ENCODE measurements at places on chromosomes 5 and 9. TPM values are rescaled to one million over a fixed set of nuclear protein-coding genes. Genes with fewer than 3 reads are reported as not detected.

DNA sequence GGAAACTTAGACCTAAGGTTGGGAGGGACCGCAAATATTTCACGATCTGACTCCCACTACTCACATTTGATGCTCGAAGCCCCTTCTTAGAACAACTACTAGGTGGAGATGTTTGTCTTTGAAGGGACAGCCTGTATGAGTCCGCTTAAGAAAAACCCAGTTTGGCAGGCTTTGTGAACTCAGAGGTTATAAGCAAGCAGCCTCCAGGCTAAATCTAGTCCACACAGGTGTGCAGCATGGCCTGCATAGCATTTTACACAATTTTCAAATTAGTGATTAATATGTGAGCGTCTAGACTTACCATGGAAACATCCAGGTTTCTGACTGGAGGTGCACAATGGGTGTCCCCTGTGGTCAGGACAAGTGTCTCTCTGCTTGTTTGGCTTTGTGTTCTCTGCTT lies 127.1 kb downstream of the KIF4B start:
- no peak for DNase-seq

DNA sequence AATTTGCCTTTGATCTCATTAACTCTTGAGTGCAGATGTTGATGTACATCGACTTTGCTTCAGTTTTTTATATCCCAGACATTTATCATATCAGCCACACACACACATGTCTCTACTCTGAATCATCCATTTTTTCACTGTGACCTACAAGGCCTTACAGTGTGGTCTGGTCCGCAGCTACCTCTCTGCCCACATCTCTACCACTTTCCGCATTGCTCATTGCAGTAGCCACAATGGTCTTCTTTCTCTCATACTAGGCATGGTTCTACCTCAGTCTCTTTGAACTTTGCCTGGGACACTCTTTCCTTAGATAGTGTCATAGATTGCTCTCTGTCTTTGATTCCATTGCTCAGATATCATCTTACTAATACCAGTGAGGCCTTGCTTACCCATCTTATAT lies 87.9 kb upstream of the FSD1L start:
- DNase-seq, result no peak

DNA sequence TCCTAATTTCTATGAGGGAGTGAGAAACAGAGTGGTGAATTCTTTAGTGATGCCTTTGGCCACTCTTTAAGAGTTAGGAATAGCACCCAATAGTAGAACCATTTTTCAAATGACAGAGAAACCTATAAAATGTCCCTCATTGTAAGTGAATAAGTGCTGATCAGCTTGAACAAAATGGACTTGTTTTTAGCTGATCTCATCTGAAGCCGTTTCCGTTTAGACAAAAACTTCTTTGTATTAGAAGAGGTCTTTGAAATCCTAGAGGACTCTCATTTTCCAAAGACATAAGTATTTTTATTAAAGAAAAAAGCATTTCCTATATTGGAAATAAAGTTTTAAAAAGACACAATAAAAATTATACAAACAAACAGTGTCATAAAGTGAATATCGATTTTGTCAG lies 273.9 kb downstream of the ARHGEF28 start:
- no peak for DNase-seq

GRCh38 chr5:57128325-57128724 lies 45.5 kb upstream of the GPBP1 start:
- DNase-seq, result no peak

GRCh38 chr9:71592400-71592799 lies 175.9 kb downstream of the CEMIP2 start:
- no peak for DNase-seq

DNA sequence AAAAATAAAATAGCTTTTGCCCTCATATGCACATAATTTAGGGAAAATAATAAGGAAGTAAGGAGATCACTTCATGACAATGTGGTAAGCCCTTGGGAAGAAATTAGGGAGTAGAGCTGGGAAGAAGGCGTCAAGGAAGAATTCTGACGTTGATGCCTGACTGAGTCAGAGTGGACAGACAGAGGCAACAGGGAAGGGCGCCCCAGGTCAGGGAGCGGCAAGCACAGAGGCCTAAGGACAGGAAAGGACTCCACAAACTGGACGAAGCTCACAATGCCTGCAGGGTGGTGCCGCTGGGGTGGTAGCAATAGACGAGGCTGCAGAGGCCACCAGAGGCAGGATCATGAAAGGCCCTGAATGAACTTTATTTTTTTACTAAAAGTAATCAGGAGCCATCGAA lies 7.6 kb downstream of the DRD1 start:
- DNase-seq, result no peak

GRCh38 chr5:169431386-169431785 lies 130.4 kb upstream of the SLIT3 start:
- DNase-seq, result peak; percentile 73

DNA sequence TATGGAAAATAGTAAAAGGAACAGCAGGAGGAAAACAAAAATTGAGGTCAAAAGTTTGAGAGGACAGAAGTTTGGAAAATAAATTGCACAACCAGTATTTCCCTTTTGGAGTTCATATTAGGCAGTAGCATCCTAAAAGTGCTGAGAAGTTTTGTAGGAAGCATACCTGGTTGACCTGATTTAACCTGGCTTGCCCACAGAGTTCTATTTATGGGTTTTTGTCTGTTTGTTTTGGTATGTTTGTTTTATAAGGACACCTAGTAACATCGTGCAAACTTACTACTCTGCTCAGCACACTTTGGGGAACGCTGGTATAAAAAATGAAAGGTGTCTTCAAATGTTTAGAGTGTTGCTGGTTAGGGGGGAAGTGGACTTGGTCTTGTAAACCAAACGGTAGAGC lies 15.1 kb downstream of the ADRB2 start:
- no peak for DNase-seq

The SHC3 gene
- 1.7 TPM for total RNA-seq

The REEP2 gene
- total RNA-seq, result 6.5 TPM

The PTPDC1 gene
- 10.6 TPM for total RNA-seq

The SGCD gene
- total RNA-seq, result not detected

The TTC33 gene
- total RNA-seq, result 12.6 TPM

The TAF9 gene
- total RNA-seq, result 142 TPM

Measured in Panc1 (cell line).